ENCODE measurements at places on chromosomes 4 and X.

- DNase-seq: peak; percentile 13
Observed at GRCh38 chrX:103607364-103608305, at the start of gene TCEAL3. Gene TCEAL3 (plus strand): TSS chrX:103607963. CDS start chrX:103609065, 1,102 bp downstream.

DNA sequence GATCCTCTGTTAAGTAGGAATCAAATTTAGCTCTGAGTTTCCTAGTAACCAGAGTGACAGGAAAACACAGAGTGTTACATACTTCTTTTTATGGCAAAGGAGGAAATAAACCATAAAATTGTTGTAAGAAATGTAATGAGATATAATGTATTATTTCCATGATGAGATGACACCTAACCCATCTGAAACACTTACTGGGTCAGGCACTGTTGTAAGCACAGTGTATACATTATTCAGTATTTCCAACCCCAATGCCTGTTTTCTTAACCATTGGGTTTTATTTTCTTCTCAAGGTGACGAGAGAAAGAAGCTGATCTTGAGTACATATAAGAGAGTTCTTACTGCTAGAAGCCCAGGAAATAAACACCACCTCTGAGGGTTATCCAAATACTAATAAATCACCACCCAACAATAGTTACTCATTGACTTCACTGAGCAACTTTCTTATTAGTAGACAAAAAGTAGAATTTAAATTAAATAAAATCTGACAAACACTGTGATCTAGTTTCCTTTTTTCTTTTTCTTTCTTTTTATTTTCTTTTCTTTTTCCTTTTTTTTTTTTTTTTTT, 4.2 kb upstream of the ENAM start:
- no peak for DNase-seq

DNA sequence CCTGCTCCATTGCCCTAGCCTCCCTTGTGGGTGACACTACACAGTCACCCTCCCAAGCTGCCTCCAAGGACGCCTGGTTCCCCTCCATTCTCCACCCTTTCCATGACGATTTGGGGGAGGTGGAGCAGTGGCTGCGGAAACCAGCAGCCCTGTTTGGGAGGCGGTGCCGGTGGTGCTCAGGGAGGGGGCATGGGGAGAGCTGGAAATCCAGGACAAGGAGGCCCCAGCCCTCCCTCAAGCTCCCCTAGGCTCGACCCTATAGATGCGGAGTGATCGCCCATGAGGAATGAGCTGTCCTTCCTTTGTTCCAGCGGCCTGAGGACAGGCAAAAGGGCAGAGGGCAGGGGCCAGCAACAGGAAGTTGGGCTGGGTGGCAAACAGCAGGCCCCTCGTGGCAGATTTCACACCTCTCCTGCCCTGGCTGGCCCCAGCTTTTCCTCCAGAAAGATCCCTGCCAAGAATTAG, 3.6 kb upstream of the RENBP start:
- no peak for DNase-seq

DNA sequence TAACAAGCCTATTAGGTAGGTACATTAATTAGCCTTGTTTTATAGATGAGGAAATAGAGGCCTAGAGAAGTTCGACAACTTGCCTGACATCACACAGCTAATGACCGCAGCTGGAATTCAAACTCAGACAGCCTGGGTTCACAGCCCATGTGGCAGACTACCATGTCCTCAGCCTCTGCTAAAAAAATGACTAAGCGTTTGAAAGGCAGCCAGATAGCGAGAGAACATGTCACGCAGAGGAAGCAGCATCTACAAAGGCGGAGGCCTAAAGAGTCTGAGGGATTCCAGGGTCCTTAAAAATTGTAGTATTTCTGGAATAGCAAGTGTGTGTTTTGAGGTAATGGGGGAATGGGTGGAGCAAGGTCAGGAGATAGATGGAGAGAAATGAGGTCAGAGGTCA, 33.2 kb upstream of the BMP15 start:
- no peak for DNase-seq

GRCh38 chr4:144583658-144584057, 62.3 kb upstream of the HHIP start:
- no peak for DNase-seq

DNA sequence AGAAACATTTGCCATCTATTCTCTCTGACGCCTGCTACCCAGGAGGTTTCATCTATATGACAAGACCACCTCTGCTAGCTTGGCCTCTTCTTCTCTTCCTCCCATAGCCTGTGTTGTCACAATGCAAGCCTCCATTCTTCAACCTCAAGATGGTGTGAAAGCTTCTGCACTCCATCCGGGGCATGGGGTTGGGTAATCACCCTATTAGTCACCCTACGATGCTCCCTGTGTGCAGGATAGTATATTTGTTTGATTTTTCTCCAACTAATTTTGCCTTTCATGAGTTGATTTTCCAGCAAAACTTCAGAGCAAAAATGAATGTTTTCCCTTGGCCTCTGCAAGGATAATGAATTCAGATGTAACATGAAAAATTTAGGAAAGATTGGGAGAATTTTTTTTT, 128.0 kb upstream of the STS start:
- DNase-seq: no peak

- DNase-seq: no peak
Observed at GRCh38 chr4:87575408-87575807, 32.9 kb upstream of the DSPP start.

- DNase-seq: no peak
Observed at GRCh38 chr4:54657185-54657550, 589 bp upstream of the KIT start.

DNA sequence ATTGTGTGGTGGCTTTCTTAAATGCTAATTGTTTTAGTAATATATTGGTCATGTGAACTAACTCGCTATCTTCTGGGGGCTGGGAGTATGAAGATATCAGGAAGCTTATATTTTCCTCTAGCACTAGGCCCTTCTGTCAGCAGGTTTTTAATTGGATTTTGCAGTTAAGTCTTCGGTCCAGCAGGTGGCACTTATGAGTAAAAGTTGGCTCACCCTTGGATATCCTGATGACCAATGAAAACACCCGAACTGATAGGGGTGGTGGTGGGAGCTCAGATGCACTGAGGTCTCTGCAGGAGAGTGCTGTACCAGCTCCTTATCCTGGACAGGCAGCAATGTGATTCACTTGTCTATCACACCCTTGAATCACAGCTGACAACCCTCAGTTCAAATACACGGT, 1365.8 kb upstream of the DIAPH2 start:
- peak; percentile 4 for DNase-seq

DNA sequence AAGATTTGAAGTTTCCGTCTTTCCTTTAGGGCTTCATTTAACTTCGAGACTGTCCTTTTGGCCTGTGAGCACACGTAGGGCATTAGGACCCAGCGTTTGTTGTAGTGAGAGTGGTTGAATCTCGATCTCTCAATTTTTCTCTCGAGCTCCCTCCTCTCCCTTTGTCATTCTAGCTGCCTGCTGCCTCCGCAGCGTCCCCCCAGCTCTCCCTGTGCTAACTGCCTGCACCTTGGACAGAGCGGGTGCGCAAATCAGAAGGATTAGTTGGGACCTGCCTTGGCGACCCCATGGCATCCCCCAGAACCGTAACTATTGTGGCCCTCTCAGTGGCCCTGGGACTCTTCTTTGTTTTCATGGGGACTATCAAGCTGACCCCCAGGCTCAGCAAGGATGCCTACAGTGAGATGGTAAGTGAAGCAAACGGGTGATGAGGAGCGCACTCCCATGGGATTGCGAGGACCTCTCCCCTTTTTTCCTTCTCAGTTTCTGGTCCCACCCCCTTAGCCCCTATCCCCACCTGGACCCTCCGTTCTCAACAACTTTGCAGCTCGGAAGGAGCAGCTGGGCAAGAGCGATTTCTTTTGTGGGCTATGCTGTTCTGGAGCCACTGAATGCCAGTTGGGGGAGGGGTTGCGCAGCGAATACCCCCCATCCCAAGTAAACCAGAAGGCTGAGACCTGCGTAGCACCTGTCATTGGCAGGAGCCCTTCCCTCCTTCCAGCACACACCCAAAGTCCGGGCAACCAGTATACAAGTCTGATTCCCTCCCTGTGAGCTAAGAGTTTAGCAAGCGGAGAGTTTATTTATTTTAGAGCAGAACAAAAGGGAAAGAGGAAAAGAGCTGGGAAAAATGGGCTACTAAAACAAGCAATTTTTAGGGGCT, at the start of gene TMEM35A:
Gene TMEM35A (plus strand): TSS at position 164 of the 883 bp plus-strand sequence. CDS start 124 bp downstream, at position 288.
- peak; percentile 9 for DNase-seq

- peak; percentile 66 for DNase-seq
Observed at GRCh38 chrX:132114607-132115006, 13.2 kb downstream of the FRMD7 start.

DNA sequence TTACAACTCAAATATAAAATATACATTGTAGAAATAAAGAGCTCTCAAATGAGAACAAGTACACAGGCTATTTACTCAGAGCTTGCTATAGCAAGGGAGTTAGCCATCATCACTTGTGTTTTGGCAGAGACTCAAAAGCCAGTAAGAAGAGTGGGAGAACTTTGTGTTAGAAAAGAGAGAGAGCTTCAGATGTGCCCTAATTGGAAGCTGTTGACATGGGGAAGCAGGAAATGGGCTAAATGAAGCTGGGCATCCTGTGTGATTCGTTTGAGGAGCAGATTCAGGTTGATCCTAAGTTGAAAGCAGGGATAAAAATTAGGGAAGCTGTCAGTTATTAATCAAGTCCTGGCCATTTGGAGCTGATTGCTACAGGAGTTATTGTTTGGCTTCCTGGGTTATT, 207.4 kb upstream of the MAOA start:
- peak; percentile 53 for DNase-seq

DNA sequence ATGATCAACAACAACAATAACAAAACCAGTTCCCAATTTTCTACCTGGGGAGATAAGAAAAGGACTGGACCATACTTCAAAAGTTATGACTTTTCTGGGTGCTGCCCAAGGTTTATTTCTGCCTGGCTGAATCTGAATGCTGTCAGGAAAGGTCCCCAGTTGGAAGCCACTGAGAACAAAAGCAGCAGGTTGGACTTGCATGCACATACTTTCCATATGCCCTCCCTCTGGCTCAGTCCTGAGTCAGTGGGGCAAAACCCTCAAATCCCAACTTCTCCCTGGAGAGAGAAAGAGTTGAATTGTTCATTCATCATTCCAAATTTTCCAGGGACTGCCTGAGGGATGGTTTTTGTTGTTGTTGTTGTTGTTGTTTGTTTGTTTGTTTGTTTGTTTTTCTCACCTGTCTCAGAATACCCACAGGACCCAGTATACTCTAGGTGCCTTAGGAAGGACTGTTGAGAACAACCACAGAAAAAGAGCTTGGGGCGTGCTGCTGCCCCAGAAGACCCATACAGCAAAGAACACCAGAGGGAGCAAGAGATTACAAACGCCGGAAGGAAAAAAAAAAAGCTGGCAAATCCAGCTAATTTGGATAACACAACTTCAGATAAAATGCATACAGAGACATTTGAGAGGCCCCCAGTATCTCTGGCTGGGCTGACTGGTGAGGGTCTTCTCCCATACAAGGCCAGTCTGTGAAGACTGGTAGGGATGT, 138.9 kb upstream of the INPP4B start:
- DNase-seq: no peak

GRCh38 chr4:91838181-91838861, 465.4 kb upstream of the GRID2 start:
- DNase-seq: no peak

DNA sequence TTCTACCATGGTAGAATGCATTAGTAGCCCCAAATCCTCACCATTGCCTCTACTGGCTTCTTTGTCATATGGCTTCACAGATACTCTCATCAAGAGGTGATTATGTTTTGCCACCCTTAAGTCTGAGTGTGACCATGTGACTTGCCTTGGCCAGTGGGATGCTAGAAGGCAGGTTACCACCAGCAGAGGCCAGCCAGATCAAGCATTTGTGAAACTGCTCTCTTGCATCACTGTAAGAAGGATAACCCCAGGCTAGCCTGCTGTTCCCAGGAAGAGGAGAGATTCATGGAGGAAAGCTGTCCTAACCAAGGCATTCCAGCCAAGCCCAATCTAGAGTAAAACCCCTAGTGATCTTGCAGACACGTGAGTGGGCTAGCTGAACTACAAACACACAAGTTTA, 46.8 kb downstream of the USP46 start:
- DNase-seq: no peak

GRCh38 chrX:119374736-119375135, 24.4 kb upstream of the SLC25A43 start:
- no peak for DNase-seq

DNA sequence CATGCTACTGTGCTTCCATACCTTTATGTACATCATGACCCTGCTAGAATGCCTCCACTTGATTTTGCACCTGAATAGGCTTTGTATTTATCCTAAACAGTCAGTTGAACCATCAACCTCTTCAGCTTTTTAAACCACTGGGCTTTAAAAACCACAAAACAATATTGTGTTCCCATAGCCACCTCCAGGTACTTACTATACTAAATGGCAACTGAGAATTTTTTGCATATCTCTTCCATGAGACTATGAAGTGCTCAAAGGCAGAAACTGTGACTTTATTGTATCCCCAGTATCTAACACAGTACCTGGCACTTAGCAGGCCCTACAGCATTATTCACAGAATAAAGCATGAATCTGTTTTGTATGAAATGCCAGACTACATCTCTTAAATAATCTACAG, 39.7 kb downstream of the ANAPC10 start:
- DNase-seq: no peak

- DNase-seq: no peak
Observed at GRCh38 chr4:8615921-8616787, 23.6 kb downstream of the CPZ start.

- DNase-seq: no peak
Observed at GRCh38 chr4:12672303-12672702, 811.8 kb downstream of the RAB28 start.

DNA sequence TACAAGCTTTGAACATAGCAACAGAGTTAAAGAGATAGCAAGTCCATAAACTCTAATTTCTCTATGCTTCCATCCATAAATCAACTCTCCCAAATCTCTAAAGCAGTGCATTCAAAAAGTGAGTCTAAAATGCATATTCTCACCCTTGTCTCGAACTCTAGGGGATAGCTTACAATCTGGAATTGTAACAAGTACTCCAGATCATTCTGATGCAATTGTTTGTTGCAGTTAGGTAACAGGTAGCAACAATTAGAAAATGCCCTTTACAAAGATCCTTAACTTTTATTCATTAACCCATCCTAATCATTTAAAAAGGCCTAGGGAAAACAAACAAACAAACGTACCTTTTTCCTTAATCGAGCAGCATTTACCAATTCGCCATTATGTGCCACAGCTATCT, 18.9 kb upstream of the AASDH start:
- DNase-seq: no peak

DNA sequence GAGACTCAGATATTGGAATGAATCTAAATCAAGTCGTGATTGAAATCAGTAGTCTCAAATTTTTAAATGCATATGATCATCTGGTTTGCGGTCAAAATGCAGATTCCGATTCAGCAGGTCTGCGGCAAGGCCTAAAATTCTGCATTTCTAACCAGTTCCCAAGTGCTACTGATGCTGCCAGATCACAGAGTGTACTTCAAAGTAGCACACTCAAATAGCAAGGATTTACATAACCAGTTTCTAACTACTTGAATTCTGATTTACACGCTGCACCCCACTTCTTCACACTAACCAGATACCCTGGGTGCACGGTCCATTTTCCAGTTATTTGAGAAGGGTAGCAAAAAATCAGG, 752 bp downstream of the MBTPS2 start:
- DNase-seq: peak; percentile 5

DNA sequence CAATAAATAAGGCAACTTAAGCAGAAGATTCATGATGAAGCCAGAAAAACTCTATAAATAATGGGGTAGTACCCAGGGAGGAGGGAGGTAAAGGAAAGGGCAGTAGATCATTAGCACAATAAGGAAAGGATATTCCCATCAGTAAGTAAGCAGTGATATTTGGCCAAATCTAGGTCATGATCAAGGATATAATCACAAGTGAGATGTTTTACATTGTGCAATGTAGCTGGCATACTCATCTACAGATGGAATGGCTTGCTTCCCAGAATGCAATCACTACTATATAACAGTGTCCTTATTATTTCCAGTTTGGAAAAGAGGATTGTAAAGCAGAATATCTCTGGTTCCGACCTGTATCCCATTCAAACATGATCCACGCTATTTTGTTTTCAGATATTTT, 483.4 kb downstream of the RPA4 start:
- DNase-seq: no peak
